ENCODE measurements at places on chromosomes 5 and 9.

- no peak for DNase-seq
- H3K36me3 ChIP-seq = peaks cover 18% of the 10 kb centered on the region
Measured at GRCh38 chr5:14851597-14851996, 20.0 kb downstream of the ANKH start.

- DNase-seq = no peak
- no peak overlapping the region for H3K27ac ChIP-seq
- H3K4me3 ChIP-seq = no peak overlapping the region
- H3K36me3 ChIP-seq = no peaks in the 10 kb centered on the region
Measured at GRCh38 chr9:16138561-16139491, 586.0 kb downstream of the CCDC171 start.

GRCh38 chr5:151892393-151892792 lies 32.3 kb downstream of the GLRA1 start:
- no peaks in the 10 kb centered on the region for H3K4me1 ChIP-seq
- no peaks in the 10 kb centered on the region for H3K27me3 ChIP-seq
- H3K27ac ChIP-seq = no peak overlapping the region
- no peaks in the 10 kb centered on the region for H3K36me3 ChIP-seq
- H3K4me3 ChIP-seq = no peak overlapping the region

GRCh38 chr9:90556897-90557675 lies 85.5 kb downstream of the DIRAS2 start:
- no peak for DNase-seq
- no peaks in the 10 kb centered on the region for H3K36me3 ChIP-seq
- no peak overlapping the region for H3K27ac ChIP-seq
- no peaks in the 10 kb centered on the region for H3K27me3 ChIP-seq
- H3K4me1 ChIP-seq = no peaks in the 10 kb centered on the region

DNA sequence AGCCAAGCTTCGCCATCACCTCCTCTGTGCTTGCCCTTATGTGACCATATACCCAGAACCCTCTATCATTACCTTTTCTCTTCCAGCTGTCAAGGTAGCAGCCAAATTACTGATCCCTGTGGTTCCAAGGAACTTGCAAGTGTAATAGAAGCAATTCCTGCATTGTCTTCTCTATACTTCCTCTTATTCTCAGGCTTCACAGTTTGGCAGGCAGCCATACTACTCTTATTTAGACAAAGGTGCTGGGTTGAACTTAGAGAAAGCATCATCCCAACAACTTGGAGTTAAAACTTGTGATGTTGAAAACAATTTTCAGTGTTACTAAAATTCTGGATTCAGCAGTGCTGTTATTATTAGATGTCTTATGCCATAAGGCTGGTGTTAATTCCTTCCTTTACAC lies 93.2 kb downstream of the NLN start:
- no peak overlapping the region for H3K27ac ChIP-seq
- no peak overlapping the region for H3K4me3 ChIP-seq
- no peaks in the 10 kb centered on the region for H3K27me3 ChIP-seq

DNA sequence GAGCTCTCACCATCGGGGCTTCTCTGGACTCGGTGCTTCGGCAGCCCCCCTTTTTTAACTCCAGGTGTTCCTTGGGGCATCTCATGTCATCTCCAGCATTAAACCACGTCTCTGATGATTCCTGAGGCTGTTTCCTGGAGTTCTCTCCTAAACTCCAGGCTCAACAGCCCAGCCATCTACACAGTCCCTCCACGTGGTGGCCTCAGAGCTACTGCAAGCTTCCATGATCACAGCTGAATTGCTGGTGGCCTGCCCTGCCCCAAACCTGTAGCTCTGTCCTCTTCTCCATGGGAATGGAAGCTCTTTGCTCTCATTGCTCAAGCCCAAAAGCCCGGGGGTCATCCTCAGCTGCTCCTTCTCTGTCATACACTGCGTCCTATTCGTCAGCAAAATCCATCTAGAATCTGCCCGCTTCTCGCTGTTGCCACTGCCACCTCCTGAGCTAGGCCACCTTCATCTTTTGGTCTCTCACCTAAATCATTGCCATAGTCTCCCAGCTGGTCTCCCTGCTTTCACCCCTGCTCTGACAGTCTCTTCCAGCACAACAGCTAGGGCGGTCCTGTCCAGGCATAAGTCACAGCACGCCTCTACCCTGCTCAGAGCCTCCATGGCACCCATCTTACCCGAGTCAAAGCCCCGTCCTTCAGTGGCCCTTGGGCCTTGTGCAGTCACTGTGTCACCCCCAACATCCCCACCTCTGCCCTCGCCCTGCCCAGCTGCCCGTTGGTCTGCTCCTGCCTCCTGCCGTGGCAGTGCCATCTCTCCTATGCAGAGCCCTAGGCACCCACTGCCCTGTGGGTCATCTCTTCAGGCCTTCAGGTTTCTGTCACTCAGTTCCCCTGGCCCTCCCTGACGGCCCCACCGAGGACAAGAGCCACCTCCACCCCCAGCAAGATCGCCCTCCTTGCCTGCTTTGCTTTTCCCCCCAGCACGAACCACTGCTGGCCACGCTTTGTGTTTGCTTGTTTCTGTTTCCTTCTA lies 6.4 kb downstream of the B4GALT7 start:
- H3K4me1 ChIP-seq = peaks cover 6% of the 10 kb centered on the region
- no peak overlapping the region for H3K4me3 ChIP-seq
- H3K27me3 ChIP-seq = no peaks in the 10 kb centered on the region

- no peaks in the 10 kb centered on the region for H3K4me1 ChIP-seq
- no peaks in the 10 kb centered on the region for H3K36me3 ChIP-seq
- no peak overlapping the region for H3K4me3 ChIP-seq
- no peaks in the 10 kb centered on the region for H3K27me3 ChIP-seq
- H3K27ac ChIP-seq = no peak overlapping the region
- no peak for DNase-seq
Measured at GRCh38 chr5:58842852-58843251, 260.0 kb downstream of the RAB3C start.

GRCh38 chr5:54159153-54159892 lies 151.1 kb downstream of the ARL15 start:
- DNase-seq = no peak
- H3K36me3 ChIP-seq = no peaks in the 10 kb centered on the region
- no peaks in the 10 kb centered on the region for H3K27me3 ChIP-seq
- no peak overlapping the region for H3K4me3 ChIP-seq

GRCh38 chr9:132214027-132214622 lies 52.3 kb downstream of the NTNG2 start:
- H3K4me1 ChIP-seq = no peaks in the 10 kb centered on the region
- H3K27me3 ChIP-seq = no peaks in the 10 kb centered on the region
- H3K27ac ChIP-seq = no peak overlapping the region
- no peak overlapping the region for H3K4me3 ChIP-seq
- no peaks in the 10 kb centered on the region for H3K36me3 ChIP-seq

DNA sequence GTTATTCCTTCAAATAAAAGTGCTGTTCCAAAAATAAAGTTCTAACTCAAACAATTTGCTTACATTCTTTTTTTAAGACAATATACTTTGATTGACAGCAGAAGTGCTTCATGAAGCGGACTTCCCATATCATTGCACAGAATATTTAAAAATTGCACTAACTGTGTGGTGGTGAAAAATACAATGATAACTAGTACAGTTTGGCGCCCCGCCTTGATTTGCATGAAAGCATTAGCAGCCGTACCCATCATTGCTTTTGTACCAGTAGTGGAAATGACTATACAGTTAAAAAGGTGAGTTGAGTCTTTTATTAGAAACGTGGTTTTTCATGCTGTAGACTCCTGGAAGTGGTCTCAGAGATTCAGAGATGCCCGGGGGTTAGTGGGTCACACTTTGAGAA lies 69.5 kb upstream of the MAP3K1 start:
- no peak overlapping the region for H3K4me3 ChIP-seq
- H3K4me1 ChIP-seq = no peaks in the 10 kb centered on the region
- no peaks in the 10 kb centered on the region for H3K27me3 ChIP-seq
- no peak overlapping the region for H3K27ac ChIP-seq

DNA sequence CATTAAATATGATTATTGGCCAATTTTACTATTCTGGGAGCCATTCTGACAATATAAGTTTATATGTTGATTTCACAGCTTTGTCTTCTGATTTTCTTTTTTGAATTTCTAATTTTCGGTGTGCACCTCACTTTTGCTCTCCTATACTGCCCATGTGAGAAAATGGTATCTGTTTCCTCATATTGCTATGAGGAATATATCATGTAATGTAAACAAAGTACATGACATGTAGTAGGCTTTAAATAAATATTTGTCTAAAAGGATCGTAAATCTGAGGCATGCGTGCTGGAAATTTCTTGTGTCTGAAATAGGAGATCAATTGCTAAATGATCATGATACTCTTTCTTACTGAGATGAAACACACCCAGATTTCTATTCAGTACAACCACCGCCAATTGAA lies 119.9 kb downstream of the ZDHHC21 start:
- H3K36me3 ChIP-seq = no peaks in the 10 kb centered on the region
- no peaks in the 10 kb centered on the region for H3K4me1 ChIP-seq
- no peak overlapping the region for H3K27ac ChIP-seq
- no peak for DNase-seq
- no peaks in the 10 kb centered on the region for H3K27me3 ChIP-seq

DNA sequence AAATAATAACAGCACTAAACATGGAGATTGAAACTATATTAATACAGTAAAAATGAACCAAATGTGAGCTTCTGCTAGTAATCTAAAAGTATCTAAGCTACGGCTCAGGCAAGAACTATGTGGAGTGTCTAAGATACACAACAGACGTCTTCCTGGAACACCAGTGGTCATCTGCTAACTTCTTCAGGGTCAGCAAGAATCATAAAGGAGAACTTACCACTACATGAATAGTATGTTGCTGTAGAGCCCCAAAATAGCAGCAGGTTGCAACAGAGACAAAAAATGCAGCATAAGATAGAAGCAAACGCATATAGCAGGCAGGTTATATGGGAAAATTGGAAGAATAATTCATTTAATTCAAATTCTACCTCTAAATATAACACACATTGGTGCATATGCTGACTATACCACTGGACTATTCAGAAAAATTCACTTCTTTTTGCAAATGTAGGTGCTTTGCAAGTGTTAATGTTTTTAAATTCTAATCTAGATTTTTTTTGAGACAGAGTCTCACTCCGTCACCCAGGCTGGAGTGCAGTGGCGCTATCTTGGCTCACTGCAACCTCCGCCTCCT lies 27.1 kb downstream of the DCTN4 start:
- H3K4me1 ChIP-seq = no peaks in the 10 kb centered on the region
- H3K36me3 ChIP-seq = peaks cover 64% of the 10 kb centered on the region
- no peak overlapping the region for H3K27ac ChIP-seq
- DNase-seq = no peak
- no peak overlapping the region for H3K4me3 ChIP-seq
- H3K27me3 ChIP-seq = no peaks in the 10 kb centered on the region

DNA sequence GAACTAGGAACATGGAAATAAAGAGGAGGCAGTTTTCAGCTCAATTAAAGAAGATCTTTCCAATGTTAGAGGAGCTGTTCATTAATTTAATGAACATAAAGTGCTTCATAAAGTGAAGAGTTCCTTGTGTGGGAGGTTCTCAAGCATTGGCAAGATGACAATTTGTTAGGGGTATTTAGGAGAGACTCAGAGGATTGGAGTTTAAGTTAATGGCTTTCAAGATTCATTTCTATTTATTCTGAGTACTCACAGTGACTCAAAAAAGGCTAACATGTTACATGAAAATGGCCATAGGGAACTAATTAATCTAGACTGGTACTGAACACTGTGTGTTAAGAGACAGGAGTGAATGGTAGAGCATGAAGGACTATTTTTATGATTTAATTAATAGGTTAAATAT lies 55.4 kb upstream of the CDH12 start:
- no peak overlapping the region for H3K27ac ChIP-seq
- H3K4me3 ChIP-seq = no peak overlapping the region
- no peaks in the 10 kb centered on the region for H3K36me3 ChIP-seq
- H3K27me3 ChIP-seq = no peaks in the 10 kb centered on the region

DNA sequence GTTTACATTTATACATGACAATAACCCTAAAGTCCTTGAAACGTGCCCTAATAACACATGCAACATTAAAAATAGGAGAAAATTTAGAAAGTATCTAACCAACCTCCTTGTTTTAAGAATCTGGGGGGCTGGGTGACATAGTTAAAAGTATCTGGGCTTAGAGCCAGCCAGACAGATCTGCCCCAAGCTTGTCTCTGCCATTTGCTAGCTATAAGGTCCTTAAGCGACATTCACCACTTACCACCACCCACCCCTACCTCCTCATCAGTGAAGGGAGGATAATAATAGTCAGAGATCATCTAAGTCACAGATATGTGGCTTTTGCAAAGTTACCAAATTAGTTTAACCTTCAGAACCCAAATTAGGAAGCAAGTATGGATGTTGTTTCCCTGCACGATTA lies 33.8 kb upstream of the CAST start:
- DNase-seq = no peak
- H3K36me3 ChIP-seq = no peaks in the 10 kb centered on the region
- no peak overlapping the region for H3K4me3 ChIP-seq
- H3K27ac ChIP-seq = no peak overlapping the region
- H3K4me1 ChIP-seq = no peaks in the 10 kb centered on the region
- no peaks in the 10 kb centered on the region for H3K27me3 ChIP-seq

- H3K4me1 ChIP-seq = no peaks in the 10 kb centered on the region
- H3K4me3 ChIP-seq = no peak overlapping the region
- H3K27ac ChIP-seq = no peak overlapping the region
- peaks cover 55% of the 10 kb centered on the region for H3K36me3 ChIP-seq
- no peaks in the 10 kb centered on the region for H3K27me3 ChIP-seq
- DNase-seq = no peak
Measured at GRCh38 chr5:636951-637350, 24.8 kb downstream of the CEP72 start.

DNA sequence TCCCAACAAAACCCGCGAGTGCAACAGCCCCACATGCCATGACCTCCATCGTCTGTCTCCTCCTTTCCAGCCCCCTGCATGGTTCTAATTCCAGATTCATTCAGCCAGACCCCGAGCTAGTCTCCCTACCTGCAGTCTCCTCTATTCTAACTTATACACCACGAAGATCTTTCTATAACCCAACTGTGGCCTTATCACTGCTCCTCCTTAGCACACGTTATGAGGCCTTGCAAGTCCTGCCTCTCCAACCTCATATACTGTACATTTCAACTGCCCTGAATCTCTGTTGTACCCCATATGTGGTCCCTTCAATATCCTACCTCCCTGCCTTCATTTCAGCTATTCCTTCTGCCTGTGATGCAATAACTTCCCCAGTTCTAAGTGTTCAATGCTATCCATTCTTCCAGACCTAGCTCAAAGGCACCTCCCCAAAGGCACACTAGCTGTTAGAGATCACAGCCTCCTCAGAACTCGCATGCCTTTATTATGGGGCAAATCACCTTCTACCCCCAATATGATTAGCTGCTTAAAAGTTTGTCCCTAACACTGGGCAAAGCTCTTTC lies 215.1 kb upstream of the TRIM32 start:
- H3K27ac ChIP-seq = no peak overlapping the region
- no peak for DNase-seq
- no peaks in the 10 kb centered on the region for H3K27me3 ChIP-seq
- no peaks in the 10 kb centered on the region for H3K36me3 ChIP-seq
- H3K4me3 ChIP-seq = no peak overlapping the region

- H3K4me3 ChIP-seq = no peak overlapping the region
- no peak overlapping the region for H3K27ac ChIP-seq
- H3K36me3 ChIP-seq = no peaks in the 10 kb centered on the region
Measured at GRCh38 chr9:109192732-109193361, 25.8 kb upstream of the FRRS1L start.

DNA sequence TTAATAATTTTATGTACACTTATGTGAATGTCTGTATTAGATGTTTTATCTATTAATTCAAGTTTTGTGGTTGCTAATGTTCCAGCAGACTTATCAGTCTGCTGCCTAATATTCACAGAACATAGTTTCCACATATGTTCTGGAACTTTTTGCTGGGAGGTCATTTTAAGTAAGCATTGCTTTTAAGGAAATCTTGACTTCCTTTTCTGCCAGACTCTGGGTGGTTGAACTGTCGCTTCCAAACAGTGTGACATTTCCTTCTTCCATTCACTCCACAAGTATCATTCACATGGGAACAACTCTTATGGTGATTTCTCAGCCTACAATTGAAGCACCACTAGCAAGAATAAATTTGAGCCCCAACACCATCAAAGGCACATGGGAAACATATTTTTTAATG lies 82.9 kb downstream of the PLCXD3 start:
- no peak overlapping the region for H3K4me3 ChIP-seq
- DNase-seq = no peak
- no peak overlapping the region for H3K27ac ChIP-seq
- no peaks in the 10 kb centered on the region for H3K36me3 ChIP-seq

Data from effector memory CD4-positive, alpha-beta T cell (primary cell).